ENCODE measurements at places on chromosomes 7 and 10.

- no peak for DNase-seq
- H3K36me3 ChIP-seq, result peaks cover 13% of the 10 kb centered on the region
- peaks cover 61% of the 10 kb centered on the region for H3K4me1 ChIP-seq
- peak overlapping the region; percentile 10 for H3K27ac ChIP-seq
- no peaks in the 10 kb centered on the region for H3K27me3 ChIP-seq
Observed at GRCh38 chr10:35449944-35450343, 113.6 kb downstream of the CCNY start.

GRCh38 chr7:28722684-28723083 lies 235.4 kb downstream of the TRIL start:
- H3K27me3 ChIP-seq, result no peaks in the 10 kb centered on the region
- no peak for DNase-seq

DNA sequence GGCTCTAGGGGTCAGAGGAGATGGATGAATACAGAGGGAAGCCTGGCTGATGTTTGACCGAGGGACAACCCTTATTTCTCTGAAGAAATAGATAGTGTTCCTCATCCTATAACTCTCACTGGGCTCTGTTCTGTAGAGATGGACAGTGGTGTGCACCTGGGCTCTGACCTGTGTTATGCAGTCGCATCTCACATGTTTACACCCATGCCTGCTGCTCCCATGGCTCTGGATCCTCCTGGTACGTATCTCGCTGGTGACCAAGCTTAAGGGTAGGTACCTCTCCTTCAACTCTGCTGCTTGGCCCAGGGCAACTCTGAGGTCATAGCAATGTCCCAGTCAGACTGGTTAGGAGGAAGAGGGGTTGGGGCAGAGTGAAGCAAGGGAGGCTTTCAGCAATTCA lies 42.8 kb downstream of the ADRA2A start:
- H3K36me3 ChIP-seq, result no peaks in the 10 kb centered on the region
- DNase-seq, result no peak
- H3K27ac ChIP-seq, result no peak overlapping the region
- no peaks in the 10 kb centered on the region for H3K27me3 ChIP-seq

GRCh38 chr7:89511900-89512299 lies 642.4 kb upstream of the STEAP1 start:
- H3K4me3 ChIP-seq, result no peak overlapping the region
- H3K27me3 ChIP-seq, result no peaks in the 10 kb centered on the region
- no peak for DNase-seq
- H3K36me3 ChIP-seq, result no peaks in the 10 kb centered on the region

- H3K27ac ChIP-seq, result peak overlapping the region; percentile 86
- H3K36me3 ChIP-seq, result peaks cover 3% of the 10 kb centered on the region
- H3K4me3 ChIP-seq, result peak overlapping the region; percentile 71
- no peak for DNase-seq
- no peaks in the 10 kb centered on the region for H3K27me3 ChIP-seq
- peaks cover 66% of the 10 kb centered on the region for H3K4me1 ChIP-seq
Observed at GRCh38 chr10:6074489-6075301, 12.5 kb upstream of the IL2RA start.

DNA sequence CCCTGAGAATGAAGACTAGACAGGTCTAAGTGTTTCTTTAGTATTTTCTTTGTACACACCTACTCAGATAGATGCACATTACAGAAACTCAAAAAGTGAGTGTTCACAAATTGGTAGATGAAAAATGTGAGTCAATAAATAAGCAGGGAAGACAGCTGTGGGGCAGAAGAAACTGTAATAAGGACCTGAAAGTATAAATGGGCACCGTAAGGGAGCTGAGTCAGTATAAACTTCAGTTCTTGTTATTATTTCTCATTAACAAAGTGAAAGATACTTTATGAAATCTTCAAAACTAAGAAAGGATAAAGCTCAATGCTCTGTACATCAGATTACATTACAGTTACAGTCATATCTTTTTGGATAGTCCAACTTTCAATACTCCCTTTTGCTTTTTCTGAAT lies 2.5 kb downstream of the MTPN start:
- no peaks in the 10 kb centered on the region for H3K27me3 ChIP-seq
- no peak for DNase-seq
- peaks cover 33% of the 10 kb centered on the region for H3K36me3 ChIP-seq

DNA sequence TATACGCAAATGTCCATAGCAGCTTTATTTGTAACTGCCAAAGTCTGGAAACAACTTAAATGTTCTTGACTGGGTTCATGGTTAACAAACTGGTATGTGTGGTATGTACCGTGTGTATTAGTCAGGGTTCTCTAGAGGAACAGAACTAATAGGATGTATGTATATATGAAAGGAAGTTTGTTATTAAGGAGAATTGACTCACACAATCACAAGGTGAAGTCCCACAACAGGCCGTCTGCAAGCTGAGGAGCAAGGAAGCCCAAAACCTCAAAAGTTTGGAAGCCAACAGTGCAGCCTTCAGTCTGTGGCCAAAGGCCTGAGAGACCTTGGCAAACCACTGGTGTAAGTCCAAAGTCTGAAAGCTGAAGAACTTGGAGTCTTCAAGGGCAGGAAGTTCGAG lies 66.8 kb downstream of the TMEM168 start:
- no peaks in the 10 kb centered on the region for H3K36me3 ChIP-seq
- H3K27me3 ChIP-seq, result no peaks in the 10 kb centered on the region
- no peak overlapping the region for H3K4me3 ChIP-seq
- no peaks in the 10 kb centered on the region for H3K4me1 ChIP-seq
- no peak for DNase-seq
- no peak overlapping the region for H3K27ac ChIP-seq

DNA sequence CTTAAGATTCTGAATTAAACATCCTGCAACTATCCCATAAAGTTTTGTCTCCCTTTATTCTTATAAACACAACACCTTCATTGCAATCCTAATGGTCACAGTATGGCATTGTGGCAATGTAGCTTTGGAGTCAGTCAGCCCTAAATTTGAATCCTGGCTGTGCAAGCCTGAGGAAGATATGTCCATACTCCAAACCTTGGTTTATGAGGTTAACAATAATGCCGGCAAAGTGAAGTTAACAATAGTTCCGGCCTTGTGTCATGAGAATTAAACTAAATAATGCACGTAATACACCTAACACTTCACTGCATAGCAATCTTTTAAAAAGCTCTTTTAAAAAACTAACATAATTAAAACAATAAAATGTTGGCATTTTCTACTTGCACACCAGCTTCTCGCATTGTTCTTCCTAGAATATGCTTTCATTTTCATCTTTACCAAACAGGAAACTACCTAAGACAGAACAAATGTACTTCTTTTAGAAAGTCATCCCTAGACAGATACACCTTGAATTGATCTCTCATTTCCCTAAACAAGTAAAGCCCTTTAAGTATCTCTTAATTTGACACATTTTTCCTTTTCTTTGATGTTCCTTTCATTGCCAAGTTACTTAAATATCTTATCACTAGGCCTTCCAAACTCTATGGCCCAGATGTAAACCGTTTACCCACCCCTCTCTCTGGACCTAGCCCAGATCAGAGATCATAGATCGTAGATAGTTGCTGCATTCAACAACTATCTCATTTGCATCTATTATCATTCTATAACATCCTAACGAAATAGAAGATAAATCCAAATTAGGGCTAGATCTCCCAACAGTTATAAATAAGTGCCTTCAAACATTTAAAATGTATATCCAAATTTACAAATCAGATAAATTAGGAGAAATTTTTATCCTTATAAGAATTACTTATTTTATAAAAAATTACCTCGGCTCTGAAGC lies 66.7 kb downstream of the CREB3L2 start:
- peaks cover 39% of the 10 kb centered on the region for H3K4me1 ChIP-seq
- H3K36me3 ChIP-seq, result peaks cover 15% of the 10 kb centered on the region
- peak overlapping the region; percentile 79 for H3K27ac ChIP-seq

- H3K4me3 ChIP-seq, result no peak overlapping the region
- DNase-seq, result no peak
- no peaks in the 10 kb centered on the region for H3K27me3 ChIP-seq
- peaks cover 11% of the 10 kb centered on the region for H3K4me1 ChIP-seq
Observed at GRCh38 chr7:16260236-16260728, 161.1 kb downstream of the CRPPA start.

DNA sequence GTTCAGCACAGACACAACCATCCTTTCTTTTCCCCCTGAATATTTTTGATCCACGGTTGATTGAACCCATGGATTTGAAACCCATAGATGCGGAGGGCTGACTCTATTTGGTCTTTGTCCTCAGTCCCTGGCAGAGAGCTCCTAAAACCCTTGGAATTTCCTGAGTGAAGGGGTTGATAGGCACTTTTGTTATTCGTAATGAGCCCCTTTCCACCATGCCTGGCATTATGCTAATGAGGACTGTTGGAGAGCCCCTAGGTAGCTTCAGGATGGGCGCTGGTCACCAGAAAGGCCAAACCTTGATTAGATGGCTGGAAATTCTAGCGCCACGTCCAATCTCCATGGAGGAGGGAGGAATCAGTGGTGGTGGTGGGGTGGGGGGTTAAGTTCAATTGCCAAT lies 205.8 kb upstream of the GRB10 start:
- H3K36me3 ChIP-seq, result no peaks in the 10 kb centered on the region
- H3K27ac ChIP-seq, result no peak overlapping the region
- no peak for DNase-seq
- H3K4me3 ChIP-seq, result no peak overlapping the region

DNA sequence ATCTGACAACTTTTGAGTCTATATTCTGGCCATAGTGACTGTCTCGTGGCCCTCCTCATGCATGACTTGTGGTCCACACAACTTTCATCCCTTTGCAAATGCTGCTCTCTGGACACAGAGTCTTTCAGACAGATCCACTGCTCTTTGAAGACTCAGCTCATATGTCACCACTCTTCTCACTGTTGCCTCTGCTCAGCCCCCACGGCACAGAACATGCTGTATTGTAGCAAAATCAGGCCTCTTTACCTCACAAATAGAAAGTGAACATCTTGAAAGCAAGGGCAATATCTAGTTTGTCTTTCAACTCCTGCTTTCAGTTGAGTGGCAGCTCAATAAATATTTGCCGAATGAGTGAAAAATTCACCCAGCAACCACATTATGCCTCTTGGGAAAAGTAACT lies 443.5 kb downstream of the NRG3 start:
- no peaks in the 10 kb centered on the region for H3K27me3 ChIP-seq
- H3K4me3 ChIP-seq, result no peak overlapping the region
- H3K27ac ChIP-seq, result no peak overlapping the region
- DNase-seq, result no peak
- H3K36me3 ChIP-seq, result no peaks in the 10 kb centered on the region

DNA sequence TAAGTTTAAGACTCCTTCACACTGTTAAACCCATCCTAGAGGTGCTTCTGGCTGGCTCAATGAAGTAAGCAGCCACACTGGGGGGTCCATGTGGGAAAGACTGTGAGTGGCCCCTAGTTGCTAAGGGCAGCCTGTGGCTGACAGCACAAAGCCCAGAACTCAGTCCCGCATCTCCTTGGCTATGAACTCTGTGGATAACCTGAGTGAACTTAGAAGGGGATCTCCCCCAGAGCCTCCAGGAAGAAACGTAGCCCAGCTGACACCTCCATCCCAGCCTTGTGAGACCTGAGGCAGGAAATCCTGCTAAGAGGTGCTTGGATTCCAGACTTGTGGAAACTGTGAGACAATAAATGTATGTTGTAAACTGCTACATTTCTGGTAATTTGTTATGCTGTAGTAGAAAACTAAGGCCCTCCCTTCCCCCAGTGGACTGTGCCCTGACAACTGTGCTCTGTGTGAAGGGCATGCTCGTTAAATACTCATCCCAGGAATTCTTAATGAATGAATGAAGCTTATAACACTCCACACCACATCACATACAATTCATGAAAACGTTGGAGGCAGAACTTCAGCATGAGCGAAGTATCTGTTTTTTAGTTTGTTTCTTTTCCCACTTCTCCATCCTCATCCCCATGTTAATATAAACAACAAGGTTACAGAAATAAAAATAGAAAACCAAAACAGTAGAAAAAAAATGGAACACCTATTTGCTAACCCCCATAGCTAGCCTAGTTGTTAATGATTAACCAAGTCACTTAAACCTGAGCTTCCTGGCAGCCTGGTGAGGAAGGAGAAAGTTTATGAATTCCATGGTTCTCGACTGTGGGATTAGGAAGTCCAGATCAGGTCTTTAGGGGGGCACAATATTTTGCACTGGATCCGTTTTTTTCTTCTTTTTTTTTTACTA lies 36.8 kb upstream of the AOAH start:
- H3K4me1 ChIP-seq, result peaks cover 21% of the 10 kb centered on the region
- no peak for DNase-seq
- no peaks in the 10 kb centered on the region for H3K27me3 ChIP-seq
- no peak overlapping the region for H3K27ac ChIP-seq

DNA sequence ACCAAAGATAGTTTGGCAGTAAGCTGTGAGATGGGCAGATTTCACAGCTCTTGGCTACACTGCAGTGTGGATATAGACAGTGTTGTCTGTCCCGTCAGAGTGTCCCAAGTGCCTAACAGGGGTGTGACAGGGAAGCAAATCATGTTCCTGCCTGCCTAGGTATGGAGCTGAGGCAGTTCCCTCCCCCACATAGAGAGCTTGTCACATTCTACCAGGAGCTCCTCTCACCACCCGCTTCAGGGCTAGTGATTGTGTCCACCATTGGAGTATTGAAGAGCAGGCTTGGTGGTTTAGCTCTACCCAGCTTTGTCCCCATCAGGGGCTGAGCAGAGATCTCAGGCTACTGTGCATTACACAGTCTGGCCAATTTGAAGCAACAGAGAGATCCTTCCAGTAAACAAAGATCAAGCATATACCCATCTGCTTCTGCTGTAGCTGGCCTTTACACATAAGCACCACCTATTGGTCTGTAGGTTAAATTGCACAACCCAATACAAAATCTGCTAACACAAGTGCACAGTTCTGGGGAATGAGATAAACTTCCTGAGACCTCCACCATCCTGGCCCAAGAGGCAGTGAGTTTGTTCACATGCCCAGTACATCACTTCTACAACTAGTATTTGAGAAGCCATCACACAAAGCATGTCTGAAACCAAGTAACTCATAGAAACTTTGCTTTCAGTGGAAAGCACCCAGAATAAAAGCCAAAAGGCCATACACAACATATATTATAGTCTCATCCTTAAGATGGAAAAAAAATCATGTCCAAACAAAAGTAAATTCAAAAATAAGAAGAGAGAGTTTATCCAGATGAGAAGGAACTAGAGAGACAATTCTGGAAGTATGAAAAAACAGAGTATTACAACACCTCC lies 67.3 kb downstream of the GLCCI1 start:
- no peak overlapping the region for H3K4me3 ChIP-seq
- no peaks in the 10 kb centered on the region for H3K27me3 ChIP-seq
- peaks cover 61% of the 10 kb centered on the region for H3K36me3 ChIP-seq
- peaks cover 23% of the 10 kb centered on the region for H3K4me1 ChIP-seq
- peak overlapping the region; percentile 25 for H3K27ac ChIP-seq

DNA sequence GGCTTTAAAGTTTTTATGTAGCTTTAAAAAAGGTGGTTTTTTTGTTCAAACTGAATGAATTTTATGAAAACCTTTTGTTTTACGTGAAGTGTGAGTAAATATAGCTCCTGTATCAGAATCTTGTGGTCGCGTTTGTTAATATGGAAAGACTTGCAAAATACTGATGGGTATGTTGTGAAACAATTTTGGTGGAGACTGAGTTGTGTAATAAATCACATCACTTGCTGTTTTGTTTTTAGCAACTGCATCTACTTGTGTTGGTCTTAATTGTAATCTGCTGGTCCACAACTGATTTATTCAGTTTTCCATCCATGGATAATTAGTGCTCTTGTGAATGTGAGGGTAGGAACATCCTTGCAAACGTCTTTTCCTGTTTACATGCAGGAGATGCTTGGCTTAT lies 10.5 kb downstream of the PLXDC2 start:
- no peak overlapping the region for H3K4me3 ChIP-seq
- no peaks in the 10 kb centered on the region for H3K4me1 ChIP-seq
- H3K27ac ChIP-seq, result no peak overlapping the region
- H3K27me3 ChIP-seq, result no peaks in the 10 kb centered on the region

- DNase-seq, result no peak
- H3K4me1 ChIP-seq, result peaks cover 27% of the 10 kb centered on the region
- peaks cover 5% of the 10 kb centered on the region for H3K36me3 ChIP-seq
- H3K4me3 ChIP-seq, result no peak overlapping the region
Observed at GRCh38 chr7:2818121-2818520, 26.0 kb downstream of the GNA12 start.
